ENCODE measurements at places on chromosomes 6 and 20.

- DNase-seq: no peak
These were observed 1.2 kb downstream of the ISM1 start for GRCh38 chr20:13222319-13222716.

DNA sequence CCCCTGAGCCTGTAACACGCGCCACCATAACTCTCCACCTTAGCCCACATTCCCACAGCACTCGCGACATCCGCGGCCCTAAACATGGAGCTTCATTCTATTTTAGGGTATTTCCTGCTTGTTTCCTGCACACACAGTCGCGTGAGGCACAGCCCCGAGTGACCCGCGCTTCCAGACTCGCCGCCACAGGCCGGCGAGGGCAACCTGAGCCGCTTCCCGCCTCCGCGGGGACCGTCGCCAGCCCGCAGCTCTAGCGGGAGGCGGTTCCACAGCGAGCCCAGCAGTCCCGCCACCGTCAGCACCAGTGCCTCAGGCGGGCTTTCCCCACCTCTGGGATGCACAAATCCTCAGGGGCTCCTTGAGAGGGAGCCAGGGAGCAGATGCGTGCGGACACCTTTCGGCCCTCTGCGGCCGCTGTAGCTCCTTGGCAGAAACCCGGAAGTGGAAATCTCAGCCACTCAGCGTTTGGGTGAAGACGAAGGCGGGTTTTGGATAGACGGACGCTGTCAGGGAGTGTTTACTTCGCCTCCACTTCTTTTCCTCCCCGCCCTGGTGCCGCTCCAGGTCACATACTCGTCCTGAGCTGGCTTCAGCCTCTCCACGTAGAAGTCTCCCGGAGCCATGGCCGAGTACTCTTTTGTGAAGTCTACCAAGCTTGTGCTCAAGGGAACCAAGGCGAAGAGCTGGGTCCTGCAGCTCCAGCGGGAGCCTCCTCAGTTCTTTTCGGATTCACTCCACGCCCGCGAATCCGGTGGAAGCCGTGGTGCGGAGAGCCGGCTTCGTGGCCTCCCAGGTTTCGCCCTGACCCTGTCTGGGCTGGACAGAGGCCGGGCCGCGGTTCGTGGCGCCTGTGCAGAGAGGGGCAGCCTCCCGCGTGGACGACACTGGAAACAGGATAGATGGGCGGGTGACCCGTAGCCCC, 2177.4 kb upstream of the DEFB115 start:
- no peak for DNase-seq

DNA sequence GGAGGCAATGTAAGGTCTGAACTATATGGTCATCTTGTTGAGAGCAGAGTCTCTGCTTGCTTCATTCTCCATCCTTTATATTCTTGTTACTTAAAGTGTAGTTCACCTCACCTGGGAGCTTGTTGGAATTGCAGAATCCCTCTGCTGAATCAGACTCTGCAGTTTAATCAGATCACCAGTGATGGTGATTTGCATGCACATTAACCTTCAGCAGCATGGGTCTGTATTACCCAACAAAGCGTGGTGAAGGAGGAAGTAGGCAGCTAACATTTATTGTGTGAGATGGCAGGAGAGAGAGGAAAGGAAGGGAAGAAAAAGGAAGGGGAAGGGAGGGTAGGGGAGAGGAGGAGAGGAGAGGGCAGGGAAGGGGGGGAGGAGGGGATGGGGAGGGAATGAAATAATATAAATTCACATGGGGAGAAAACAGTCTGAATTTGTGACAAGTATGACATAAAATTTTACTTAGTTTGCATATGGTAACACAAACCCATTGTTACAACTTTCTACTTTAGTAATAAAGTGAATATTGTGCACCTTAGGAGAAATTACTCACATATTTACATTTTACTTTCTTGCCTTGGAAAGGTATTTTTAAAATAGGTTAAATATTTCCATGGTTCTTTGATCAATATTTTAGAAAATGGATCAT, 740.7 kb downstream of the DHX35 start:
- DNase-seq: no peak

DNA sequence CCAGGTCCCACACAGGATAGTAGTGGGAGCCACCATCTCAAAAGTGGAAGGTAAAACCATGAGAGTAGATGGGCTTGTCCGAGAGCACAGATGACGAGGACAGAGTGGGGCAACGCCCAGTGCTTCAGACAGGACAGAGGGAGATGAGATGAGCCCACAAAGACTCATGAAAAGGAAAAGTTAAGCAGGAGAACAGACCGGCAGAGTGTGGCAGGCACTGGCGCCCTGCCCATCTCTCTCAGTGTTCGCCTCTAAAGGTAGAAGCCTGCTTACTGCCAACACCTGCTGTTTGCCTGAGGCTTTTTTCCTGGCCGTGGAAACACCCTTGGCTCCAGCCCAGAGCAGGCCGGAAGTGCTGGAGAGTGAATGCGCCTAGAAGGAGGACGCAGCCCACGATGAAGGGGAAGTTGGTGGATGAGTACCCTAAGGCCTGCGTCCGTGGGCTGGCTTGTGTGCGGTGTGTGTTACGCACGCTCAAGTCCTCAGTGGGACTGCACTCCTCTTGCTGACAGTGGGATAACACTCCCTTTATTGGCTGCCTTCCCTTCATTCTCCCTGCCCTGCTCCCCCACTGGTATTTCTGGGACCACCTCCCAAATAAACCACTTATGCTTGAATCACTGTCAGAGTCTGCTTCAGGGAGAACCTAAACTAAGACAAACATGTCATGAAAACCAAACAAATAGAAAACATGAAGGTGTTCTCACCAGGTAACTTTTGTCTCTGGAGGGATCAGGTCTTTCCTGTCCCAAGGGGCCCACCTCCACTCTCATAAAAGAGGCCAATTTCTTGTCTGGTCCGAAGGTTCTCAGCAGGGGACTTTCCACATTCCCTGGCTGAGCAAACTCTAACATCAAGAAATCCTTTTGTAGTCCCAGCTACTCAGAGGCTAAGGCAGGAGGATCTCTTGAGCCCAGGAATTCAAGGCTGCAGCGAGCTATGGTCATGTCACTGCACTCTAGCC, 9.1 kb upstream of the FOXP4 start:
- DNase-seq: peak; percentile 94

DNA sequence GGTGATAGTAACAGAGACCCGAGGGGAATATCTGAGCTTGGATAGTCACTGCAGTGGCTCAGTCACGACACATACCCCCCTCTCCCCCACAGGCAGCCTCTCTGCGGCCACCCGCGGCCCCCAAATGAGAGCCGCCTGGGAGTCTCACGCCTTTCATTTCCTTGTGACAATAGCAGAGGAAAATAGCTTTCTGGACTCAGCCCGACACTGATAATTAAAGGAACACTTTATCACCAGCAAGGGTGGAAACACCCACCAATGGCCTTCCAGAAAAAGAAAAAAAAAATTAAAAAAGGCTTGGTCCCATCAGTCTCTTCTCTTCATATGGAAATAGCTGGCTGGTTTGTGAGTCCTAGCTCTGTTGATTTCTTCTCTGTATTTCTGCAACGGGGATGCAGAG, 35.1 kb upstream of the KCNG1 start:
- no peak for DNase-seq

GRCh38 chr6:3389390-3390167, 67.3 kb downstream of the SLC22A23 start:
- DNase-seq: no peak

GRCh38 chr6:22519237-22519636, 50.1 kb upstream of the HDGFL1 start:
- DNase-seq: no peak

DNA sequence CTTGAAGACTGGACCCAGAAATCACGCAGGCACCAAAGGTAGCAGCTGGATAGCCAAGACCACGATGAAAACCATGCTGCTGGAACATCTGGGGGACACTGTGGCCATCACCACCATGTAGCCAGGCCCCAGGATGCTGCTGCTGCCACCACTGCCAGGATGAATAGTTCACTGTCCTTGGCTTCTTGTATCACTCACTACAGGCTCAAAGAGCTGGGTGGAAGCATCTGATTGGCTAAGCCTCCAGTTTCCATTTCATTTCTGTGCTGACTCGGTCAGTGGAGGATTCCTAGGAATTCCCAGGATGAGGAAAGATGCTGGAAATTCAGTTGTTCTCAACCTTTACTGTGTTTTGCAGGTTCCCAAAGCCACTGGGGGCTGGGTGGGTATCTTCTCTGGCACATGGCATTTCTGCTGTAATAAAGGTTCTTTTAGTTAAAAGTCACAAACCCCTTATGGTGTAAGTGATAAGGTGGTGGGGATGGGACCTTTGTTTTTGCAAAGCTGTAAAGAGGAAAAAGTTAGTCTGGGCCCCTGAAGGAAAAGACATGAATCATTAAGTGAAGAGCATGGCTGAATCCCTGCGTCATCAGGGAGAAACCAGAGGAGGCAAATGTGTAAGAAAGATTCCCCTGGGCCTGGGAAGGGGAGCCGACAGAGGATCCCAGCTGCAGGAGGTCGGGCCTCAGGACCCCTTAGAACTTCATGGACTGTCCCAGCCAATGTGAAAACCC, 75.6 kb upstream of the RNF24 start:
- no peak for DNase-seq

- DNase-seq: no peak
These were observed 141.3 kb downstream of the PXDC1 start for GRCh38 chr6:3610206-3610605.

DNA sequence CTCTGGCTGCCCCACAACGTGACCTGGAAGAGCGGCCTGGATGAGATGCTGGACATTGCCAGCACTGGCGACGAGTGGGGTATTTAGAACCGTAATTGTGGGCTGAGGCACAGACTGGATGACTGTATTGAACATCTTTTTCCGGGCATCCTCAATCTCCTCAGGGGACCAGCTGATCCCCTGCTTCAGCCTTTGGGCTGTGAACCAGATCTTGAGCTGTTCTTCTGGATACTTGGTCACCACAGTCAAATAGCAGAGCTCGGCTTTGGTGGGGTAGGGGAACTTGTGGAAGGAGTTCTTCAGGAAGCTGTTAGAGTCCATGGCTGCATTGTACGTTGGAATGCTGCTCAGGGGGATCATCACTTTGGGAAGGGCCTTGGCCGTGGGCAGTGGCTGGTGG, 66.3 kb downstream of the PLCG1 start:
- no peak for DNase-seq

GRCh38 chr20:45416917-45417316, 976 bp downstream of the PIGT start:
- no peak for DNase-seq

DNA sequence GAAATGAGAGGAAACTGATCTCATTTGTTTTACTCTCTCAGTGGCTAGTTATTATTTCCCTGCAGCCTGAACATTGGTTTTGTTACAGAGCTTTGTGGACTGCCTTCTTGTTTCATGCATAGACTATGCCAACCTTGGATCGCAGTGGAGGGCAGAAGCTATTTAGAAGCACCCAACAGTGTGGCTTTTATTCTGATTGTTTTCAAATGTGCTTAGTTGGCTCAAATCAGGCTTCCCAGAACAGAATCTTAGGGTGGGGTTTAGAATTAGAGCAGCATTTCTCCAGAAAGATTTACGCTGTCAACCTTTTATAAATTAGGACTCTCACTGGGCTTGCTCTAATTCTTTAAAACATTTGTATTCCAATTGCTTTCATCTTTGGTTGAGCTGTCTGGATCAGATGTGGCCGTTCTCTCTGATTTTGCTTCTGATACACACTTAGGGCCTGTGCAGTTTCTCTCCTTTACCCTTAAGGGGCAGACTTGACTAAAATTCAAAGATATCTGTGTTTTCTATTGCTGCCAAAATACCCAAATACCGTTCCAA, 210.3 kb downstream of the BCKDHB start:
- DNase-seq: no peak

DNA sequence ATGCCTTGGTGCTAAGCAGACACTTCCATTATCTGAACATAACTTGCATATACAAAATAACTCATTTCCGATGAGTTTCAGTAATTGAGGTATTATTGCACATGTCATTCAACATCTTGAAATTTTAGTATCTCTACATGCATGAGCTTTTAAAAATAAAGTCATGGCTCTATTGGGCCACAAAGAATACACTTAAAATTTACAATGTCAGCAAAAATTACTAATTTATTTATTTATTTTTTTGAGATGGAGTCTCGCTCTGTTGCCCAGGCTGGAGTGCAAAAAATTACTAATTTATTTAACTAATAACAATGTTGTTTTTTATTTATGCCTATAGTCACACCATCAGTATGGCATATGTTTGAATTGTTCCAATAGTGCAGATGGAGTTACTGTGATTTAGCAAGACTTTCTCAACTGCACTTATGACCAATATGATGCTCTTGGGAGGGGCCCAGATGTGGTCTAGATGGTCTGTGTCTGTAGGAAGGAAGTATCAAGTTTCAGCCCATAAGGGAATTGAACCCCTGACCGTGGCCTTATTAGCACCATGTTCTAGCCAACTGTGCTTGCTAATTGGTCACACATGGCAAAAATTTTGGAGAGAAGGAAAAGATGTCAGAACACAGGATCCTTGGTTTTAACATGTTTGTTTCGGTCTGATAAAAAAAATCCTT, 370.7 kb upstream of the TSHZ2 start:
- DNase-seq: no peak

DNA sequence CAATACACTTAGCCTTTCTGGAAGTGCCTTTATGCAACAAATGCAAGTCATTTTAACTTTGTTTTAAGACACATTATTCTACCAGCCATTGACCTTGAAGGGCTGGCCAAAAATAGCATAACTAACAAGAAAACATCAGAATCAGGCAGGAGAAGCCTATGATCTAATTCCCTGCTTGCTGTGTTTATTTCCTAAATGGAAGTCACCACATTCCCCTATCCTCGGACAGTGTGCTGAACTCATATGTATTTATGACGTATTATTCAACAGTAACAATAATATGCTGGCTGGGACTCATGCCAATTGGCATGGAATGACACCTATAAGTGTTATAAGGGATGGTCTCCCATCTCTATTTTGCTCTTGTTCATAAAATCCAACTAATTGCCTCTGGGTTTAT, 140.7 kb downstream of the MAP3K7 start:
- DNase-seq: peak; percentile 42

GRCh38 chr6:16316741-16317251, 78.4 kb downstream of the GMPR start:
- DNase-seq: peak; percentile 23

DNA sequence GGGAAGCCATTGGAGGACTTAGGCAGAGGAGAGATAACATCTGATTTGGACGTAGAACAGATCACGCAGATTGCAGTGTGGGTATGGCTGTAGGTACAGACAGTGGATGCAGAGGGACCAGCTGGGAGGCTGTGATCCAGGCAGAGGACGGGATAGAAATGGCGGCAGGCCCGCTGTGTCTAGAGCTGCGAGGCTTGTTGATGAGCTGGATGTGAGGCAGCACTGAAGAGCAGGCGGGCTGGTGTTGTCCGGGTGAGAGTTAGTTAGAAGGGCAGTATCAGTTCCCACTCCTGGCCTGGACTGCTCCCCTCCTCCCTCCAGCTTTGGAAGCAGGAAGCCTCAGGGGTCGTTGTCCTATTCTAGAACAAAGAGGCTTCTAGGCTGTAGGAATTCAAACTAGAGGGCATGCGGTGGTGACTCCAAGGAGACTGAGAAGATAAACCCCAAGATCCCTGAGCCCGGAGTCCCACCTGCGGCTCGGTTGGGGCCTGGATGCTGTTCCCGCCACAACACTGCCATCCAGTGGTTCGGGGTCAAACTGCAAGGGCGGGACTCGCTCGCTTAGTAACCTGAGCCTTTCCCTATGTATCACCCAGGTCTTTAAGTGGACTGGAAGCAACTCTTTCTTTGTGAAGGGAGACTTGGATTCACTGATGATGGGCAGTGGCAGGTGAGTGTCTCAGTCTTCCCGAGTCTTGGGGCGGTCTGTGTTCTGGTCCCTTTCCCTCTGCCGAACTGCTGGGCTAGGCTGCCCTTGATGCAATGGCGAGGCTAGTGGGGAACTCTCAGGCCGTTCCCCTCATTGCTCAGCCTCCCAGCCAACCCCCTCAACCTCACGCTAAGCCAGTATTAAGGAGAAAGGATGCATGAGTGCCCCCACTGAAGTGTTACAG, 11.2 kb downstream of the TLDC2 start:
- DNase-seq: peak; percentile 66
